Activated CD4-positive, CD25-positive, alpha-beta regulatory T cell treated with anti-CD3 and anti-CD28 coated beads, Interleukin-2, amount 50 U/mL, for 24 hours (primary cell): ENCODE measurements at places on chromosomes 1 and 21.

GRCh38 chr1:6762060-6762459 is 23.2 kb upstream of the CAMTA1 start:
- ATAC-seq = no peak

- ATAC-seq = no peak
These were observed 387.8 kb downstream of the OMA1 start for GRCh38 chr1:58158506-58159433.

- no peak for ATAC-seq
These were observed 110.1 kb downstream of the NTPCR start for GRCh38 chr1:233060461-233060994.

GRCh38 chr1:227773558-227773957 is 38.3 kb downstream of the SNAP47 start:
- no peak for ATAC-seq

- peak; percentile 25 for ATAC-seq
These were observed 724 bp downstream of the ST7L start for GRCh38 chr1:112618114-112618720.

- no peak for ATAC-seq
These were observed 31.7 kb downstream of the SZT2 start for GRCh38 chr1:43421396-43421795.

GRCh38 chr1:85334962-85335361 is 58.5 kb upstream of the BCL10 start:
- ATAC-seq = no peak

- ATAC-seq = no peak
These were observed 19.3 kb downstream of the C1orf167 start for GRCh38 chr1:11781297-11781696.

GRCh38 chr21:38758501-38759214 is 47.1 kb upstream of the ETS2 start:
- ATAC-seq = no peak

- ATAC-seq = no peak
These were observed 318.5 kb upstream of the DUSP10 start for GRCh38 chr1:222060210-222060916.

DNA sequence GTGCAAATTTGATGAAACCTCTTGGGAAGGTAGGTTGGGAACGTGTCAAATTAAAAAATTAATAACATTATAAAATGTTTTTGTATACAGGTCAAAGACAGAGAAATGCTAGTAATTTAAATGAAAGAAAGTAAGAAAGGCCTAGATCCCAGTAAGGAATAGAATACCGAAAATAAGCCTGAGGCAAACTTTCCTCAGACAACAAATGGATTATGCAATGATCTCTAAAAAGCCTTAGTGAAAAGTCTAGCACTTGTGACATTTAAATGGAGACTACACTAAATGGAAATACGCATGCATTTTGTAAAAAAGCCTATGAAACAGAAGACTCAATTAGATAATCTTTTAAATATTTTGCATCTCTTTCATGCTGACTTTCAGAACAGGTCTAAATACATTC is 138.5 kb upstream of the ZNHIT6 start:
- ATAC-seq = no peak

- no peak for ATAC-seq
These were observed 53.7 kb downstream of the PLD5 start for GRCh38 chr1:242470774-242471173.

GRCh38 chr1:74517599-74518051 is 5.2 kb upstream of the LRRC53 start:
- no peak for ATAC-seq

GRCh38 chr21:42311816-42312625 is 3.2 kb downstream of the TFF3 start:
- no peak for ATAC-seq

DNA sequence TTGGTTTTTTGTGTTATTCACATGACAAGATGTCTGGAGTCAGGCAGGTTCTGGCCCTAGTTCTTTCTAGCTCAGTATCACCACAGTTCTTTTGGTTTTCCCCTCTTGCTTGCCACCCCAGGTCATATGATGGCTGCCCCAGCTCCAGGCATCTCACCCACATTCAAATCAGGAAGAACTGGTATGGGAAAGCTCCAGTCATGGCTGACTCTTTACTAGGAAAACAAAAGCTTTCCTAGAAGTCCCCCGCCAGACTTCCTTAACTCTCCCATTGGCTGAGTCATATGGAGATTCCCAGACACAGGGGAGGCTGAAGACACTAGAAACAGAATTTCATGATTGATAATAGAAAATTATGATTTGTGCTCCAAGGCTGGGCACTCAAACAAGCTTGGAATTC is 22.1 kb upstream of the EYA3 start:
- ATAC-seq = no peak
